GM12878 (cell line): ENCODE measurements at places on chromosomes 3 and 15. TPM values are rescaled to one million over a fixed set of nuclear protein-coding genes. Genes with fewer than 3 reads are reported as not detected.

Gene C3orf20
- total RNA-seq, result 1.6 and 2.0 TPM in 2 replicates

Gene CHST13
- total RNA-seq, result not detected in 2 replicates

Gene C3orf70
- total RNA-seq, result 0.05 TPM in 1 of 2 replicates, not detected in the other

Gene NLGN1
- not detected in 2 replicates for total RNA-seq

Gene OIP5
- total RNA-seq, result 19.0 and 19.6 TPM in 2 replicates

Gene SUSD5
- 0.05 TPM in 1 of 2 replicates, not detected in the other for total RNA-seq

Gene GATM
- total RNA-seq, result 37.1 and 42.5 TPM in 2 replicates

Gene IL16
- total RNA-seq, result 51.2 and 52.1 TPM in 2 replicates

Gene LCTL
- not detected in 2 replicates for total RNA-seq

DNA sequence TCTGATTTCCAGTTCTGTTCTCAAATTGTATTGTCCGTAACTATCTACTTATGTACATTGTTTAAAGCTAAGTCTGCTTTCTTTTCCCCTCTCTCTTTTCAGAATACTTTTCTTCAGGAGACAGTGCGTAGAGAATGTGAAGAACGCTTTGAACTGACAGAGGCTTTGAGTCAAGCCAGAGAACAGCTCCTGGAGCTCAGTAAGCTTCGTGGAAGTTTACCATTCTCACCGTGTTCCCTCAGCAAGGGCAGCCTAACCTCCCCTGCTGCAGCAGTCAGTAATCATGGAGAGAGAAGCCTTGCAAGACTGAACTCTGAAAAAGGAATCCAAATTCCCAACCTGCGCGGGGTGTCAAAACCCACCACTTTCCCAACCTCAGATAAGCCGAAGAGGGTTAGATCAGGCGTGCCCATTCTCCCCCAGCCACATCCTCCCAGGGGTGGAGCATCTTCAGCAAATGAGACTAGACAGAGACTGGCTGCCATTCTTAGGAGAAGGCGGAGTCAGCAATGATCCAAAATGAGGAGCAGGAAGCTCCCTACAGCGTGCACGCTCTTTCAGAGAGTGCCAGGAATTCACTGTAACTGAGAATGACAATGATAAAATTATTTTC, 114.6 kb downstream of the CCNL1 start:
- DNase-seq, result no peak

- DNase-seq, result no peak
These were observed 226.6 kb downstream of the ADAMTS17 start for GRCh38 chr15:100115066-100115710.

- DNase-seq, result no peak
These were observed 25.5 kb upstream of the TAFA4 start for GRCh38 chr3:68957895-68958294.

DNA sequence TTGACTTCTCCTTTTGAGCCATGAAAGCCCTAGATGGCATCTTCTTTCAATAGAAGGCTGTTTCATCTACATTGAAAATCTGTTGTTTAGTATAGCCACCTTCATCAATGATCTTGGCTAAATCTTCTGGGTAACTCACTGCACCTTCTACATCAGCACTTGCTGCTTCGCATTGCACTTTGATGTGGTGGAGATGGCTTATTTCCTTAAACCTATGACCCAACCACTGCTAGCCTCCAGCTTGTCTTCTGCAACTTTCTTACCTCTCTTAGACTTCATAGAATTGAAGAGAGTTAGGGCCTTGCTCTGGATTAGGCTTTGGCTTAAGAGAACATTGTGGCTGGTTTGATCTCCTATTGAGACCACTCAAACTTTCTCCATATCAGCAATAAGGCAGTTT, 189.8 kb downstream of the PLCL2 start:
- DNase-seq, result no peak

DNA sequence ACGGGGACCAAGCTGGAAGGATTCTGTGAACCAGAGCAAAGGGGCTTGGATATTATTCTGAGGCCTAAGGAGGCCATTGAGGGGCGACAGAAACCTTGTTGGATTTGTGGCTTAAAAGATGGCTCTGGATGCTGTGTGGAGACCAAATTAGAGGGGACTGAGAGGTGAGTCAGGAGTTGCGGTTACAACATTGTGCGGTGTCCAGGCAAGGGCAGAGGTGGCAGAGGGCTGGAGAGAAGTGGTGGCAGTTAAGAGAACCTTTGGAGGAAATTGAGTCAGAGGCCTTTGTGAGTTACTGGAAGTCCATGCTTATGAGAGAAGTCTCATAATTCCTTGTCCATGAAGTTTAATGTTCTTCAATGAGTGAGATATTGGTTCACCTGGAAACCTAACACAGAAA, 143.2 kb downstream of the FAM43A start:
- DNase-seq, result no peak

GRCh38 chr3:190811775-190812480, 50.6 kb downstream of the GMNC start:
- no peak for DNase-seq

- no peak for DNase-seq
These were observed 43.9 kb downstream of the CTNNB1 start for GRCh38 chr3:41243183-41243582.

GRCh38 chr3:67516496-67516895, 137.9 kb downstream of the SUCLG2 start:
- DNase-seq, result no peak

GRCh38 chr3:197460002-197460401, 95.8 kb downstream of the BDH1 start:
- no peak for DNase-seq

GRCh38 chr15:38252481-38253350, at the start of gene SPRED1:
TSS of gene SPRED1 (plus strand) at chr15:38252836. CDS start at chr15:38253186, 350 bp downstream.
- no peak for DNase-seq

DNA sequence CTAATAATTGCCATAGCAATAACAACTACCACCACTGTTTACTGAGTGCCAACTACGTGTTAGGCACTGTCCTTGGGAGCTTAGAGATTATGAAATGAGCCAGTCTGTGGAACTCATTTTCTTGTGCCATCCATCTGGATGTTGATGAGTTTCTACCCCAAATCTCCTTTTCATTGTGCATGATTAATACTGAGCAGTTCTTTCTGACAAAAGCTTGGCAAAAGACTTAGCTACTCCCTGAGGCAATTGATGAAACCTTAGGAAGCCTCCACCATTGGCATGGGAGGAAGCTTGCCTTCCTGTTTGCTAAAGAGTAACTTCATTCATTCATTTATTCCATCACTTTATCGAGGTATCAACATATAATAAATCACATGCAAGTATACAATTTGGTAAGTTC, 39.8 kb downstream of the PRICKLE2 start:
- DNase-seq, result no peak

- DNase-seq, result no peak
These were observed 101.3 kb downstream of the LINGO1 start for GRCh38 chr15:77531191-77532000.

- DNase-seq, result no peak
These were observed 601.0 kb downstream of the PDCD6IP start for GRCh38 chr3:34399401-34399800.

GRCh38 chr3:166634091-166634746, 745.9 kb downstream of the ZBBX start:
- DNase-seq, result no peak

DNA sequence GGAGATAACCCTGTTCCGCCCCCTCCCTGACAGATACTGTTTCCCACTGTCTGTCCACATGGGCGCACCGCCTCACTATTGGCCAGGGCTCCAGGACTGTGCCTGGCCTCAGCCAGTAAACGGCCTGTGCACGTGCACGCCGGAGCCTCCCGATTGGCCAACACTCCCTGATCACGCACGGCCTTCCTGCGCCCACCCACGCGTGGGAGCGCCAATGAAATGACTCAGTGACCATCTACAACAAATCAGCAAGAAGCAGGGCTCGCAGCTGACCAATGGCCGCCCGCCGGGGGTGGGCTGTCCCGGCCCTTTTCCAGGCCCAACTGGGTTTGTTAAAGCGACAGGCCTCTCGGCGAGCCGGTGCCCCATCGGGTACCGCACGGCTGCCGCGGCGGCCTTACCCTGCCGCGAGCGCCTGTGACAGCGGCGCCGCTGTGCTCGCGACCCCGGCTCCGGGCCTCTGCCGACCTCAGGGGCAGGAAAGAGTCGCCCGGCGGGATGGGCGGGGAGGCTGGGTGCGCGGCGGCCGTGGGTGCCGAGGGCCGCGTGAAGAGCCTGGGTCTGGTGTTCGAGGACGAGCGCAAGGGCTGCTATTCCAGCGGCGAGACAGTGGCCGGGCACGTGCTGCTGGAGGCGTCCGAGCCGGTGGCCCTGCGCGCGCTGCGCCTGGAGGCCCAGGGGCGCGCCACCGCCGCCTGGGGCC, at the start of gene ARRDC4:
TSS of gene ARRDC4 (plus strand) at position 340 of the 703 bp plus-strand sequence. CDS start at position 499, 159 bp downstream.
- DNase-seq, result no peak

DNA sequence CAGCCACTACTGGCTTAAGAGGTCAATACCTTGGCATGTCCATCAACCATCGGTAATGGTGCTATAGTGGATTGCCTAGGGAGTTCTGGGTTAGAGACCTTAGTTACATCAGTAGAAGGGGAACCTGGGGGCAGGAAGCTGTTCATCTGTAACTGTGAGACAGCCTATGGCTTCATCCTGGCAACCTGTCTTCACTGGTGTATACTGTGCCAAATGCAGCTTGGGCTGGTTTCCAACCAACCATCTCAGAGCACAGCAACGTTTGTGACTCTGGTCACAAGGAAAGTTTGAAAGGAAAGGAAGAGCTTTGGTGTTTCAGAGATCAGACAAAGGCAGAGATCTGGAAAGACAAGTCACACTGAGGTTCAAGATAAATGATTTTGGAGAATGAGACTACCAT, 93.8 kb downstream of the TJP1 start:
- no peak for DNase-seq

DNA sequence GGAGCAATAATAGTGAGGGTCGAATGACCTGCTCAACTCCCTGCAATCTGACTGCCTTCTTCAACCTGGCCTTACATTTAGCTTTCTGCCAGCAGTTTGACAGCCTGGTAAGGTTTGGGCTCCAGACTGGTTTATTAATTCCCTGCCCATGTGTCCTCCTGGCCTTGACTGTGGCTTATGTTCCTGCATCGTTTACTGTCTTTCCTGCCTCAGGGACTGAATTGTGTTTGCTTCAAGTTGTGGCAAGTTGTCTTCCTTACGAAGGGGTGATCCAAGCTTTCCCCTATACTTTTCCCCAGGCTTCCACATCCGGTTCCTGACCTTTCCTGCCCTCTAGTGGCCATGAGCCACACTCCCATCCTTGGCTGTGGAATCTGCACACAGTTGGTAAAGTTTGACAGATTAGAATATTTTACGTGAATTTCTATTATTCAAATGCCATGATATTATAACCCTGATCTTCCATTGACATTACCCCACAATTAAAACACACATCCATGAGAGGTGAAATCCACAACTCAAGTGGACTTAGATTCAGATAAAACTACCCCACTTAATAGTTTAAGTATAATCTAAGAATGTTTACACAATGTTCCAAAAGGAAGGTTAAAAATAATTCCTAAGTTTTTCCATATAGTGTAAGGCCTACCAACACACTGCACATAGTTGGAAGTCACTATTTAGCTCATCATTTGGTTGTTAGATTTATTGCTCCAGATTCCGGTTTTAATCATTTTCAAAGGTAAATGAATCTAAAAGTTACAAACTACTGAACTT, 95.7 kb downstream of the NEDD4 start:
- DNase-seq, result no peak

DNA sequence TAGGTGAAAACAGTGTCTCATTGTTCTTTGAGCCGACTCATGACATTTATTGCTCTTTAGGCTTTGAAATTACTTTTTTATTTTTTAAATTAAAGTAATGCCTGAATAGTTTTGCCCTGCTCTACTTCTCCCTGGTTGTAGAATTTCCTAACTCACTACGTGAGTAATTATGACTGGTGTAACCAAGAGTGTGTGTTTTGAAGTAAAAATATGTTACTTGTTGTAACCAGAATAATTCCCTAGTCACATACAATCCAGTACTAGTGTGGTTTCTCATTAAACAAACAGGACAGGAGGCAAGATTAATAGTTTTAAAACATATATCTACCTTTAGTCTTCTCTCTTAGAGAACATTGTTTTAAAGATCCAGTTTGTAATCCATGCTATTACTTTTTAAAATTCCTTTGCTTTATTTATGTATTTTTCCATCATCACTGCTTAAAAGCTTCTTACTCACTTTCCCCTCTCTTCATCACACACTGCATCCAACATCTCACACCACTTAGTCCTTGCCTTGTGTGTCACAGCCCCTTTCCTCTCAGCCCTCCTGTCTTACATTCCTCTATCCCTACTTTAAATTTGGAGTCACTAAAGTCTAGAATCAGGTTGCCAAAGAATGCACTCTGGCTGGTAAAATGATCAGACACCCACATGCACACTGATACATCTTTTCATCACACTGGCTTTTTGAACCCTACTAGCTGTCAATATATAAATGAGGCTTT, 219.7 kb downstream of the WNT5A start:
- no peak for DNase-seq

- no peak for DNase-seq
These were observed 13.2 kb downstream of the ARHGEF3 start for GRCh38 chr3:56788521-56788920.

DNA sequence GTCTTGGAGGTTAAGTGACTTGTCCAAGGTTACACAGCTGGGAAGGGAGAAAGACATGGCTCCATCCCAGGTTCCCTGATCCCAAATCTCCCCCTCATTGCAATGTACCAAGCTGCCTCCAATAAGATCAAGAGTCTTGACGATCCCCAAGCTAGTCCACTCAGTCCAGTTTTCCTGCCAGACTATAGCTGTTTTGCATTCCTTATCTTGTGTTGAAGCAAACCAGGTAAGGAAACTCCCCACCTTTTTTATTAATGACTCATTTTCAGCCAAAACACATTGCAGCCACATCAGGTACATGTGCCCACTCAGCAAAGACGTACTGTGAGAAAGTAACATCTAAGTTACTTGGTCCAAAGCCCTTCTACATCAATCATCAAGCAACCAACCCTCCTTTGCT, 41.9 kb downstream of the LIPC start:
- DNase-seq, result peak; percentile 63

DNA sequence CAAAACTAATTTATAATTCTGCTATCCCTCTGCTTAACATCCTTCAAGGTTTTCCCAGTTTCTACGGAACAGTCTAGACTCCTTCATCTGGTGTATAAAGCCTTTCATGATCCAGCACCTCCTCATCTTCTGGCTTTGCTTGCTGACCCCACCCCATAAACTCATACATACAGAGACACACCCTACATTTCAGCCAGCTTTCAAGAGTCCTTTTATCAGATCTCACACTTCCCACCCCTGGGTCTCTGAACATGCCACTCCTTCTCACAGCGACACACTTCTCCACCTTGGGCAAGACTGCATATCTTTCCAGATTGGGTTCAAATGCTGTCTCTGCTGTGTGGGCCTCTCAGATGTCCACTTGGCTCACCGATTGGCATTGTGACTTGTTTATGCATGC, 166.8 kb upstream of the LPP start:
- DNase-seq, result no peak

DNA sequence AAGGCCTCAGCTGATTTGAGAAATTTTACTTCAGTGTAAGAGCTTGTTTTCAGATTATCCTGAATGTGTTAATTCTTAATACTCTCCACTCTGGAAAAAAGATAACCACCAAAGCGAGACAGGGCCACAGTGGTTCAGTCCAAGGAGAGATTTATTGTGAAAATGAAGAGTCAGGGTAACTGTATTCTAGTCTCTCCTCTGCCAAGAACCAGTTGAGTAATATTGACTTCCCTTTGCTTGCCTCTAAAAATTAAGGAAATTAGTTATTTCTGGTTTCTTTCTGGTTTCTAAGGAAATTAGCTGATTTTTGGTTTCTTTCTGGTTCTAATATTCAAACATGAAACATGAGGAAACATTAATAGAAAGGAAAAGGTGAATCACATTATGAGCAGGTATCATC, 34.9 kb downstream of the PPP1R2 start:
- DNase-seq, result no peak
